Activated CD8-positive, alpha-beta memory T cell treated with anti-CD3 and anti-CD28 coated beads for 1 hour (primary cell): ENCODE measurements at places on chromosomes 12 and 14.

GRCh38 chr14:32397861-32398640 lies 69.0 kb downstream of the AKAP6 start:
- no peak for DNase-seq

GRCh38 chr14:98182393-98183055 lies 1089.5 kb downstream of the BCL11B start:
- DNase-seq, result no peak

DNA sequence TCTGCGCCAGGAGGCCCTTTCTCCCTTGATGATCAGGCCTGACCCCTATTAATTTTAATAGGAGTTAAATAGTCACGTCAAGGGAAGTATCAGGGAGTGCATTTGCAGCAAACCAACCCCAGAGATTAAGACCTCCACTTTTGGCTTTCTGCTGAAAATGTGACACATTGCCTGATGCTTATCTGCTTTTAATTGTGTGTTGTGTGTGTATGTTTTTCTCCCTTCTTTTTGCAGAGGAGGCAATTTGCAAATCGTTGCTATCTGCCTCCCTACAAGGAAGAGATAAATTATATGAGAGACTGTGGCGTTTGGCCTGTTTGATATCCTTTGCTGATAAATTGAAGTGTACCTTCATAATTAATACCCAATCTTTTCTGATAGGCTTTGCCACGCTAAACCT lies 822.9 kb downstream of the VRK1 start:
- DNase-seq, result no peak

- no peak for DNase-seq
Observed at GRCh38 chr12:2358986-2359658, 306.3 kb downstream of the CACNA1C start.

DNA sequence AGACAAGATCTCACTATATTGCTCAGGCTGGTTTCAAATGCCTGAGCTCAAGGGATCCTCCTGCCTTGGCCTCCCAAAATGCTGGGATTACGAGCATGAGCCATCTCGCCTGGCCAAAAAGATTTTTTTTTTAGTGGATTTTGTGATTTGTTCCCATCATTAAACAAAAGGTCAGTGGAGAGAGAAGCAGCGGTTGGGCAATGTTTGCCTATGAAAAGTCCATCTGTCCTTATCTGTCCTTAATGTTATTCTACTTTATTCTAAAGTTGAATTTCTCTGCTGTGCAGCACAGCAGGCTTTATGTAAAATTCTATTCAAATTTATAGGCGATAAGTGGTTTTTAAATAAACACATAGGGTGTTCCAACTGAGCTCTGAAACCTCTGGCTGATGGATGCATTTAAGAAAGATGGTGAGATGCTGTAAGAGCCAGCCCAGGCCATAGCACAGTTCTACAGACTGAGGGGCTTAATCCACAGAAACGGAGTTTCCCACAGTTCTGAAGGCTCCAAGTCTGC lies 18.8 kb downstream of the HCAR2 start:
- no peak for DNase-seq

DNA sequence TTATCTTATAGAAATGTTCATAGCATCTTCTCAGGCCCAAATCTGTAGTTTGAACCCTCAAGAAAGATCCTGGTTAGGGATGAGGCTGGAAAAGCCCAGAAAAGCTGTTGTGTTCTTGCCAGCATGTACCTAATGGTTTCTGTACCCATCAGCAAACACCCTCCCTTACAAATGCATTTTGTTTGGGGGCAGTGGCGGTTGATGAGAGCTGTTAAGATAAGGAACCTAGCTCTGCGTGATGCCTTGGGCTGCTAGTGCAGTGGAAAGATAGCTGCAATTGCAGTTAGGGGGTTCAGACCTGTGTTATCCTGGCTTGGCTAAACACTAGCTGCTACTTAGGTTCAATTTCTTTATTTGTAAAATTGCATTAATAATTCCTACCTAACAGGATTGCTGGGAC lies 3.6 kb downstream of the TPH2 start:
- no peak for DNase-seq

GRCh38 chr12:23350808-23351207 lies 598.7 kb downstream of the SOX5 start:
- no peak for DNase-seq

DNA sequence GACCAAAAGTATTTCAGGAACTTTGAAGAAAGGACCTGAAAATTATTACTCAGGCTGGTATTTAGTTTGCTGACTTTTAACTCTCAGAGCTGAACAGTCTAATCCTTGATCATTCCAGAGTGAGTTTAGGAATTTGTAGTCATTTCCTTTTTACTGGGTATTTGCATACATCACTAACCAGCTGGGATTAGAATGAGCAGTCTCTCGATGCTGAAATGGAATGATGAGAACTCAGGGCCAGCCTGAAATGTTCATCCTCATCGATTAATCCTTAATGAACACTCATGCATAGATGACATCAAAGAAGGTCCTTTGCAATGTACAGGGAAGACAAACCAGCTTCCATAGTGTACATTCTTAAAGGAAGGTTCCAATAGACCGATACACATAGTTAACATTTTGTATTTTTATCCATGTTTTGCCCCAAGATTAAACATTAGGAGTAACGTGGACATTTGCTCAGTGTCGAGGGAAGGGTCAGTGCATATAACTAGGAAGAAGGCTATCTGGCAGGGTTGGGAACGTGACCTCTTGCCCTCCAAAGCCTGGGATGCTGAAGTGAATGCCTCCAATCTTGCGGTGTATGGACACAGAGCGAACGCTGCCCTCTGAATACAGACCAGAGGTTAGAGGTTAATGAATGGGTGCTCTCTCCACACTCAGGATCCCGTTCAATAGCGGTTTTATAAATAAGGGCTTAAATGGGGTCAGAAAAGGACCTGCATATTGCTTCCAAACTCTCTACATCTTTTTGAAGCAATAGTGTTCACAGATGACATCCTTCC lies 14.5 kb downstream of the FBXL14 start:
- DNase-seq, result no peak

- DNase-seq, result no peak
Observed at GRCh38 chr14:104091927-104092771, 6.6 kb downstream of the ASPG start.

DNA sequence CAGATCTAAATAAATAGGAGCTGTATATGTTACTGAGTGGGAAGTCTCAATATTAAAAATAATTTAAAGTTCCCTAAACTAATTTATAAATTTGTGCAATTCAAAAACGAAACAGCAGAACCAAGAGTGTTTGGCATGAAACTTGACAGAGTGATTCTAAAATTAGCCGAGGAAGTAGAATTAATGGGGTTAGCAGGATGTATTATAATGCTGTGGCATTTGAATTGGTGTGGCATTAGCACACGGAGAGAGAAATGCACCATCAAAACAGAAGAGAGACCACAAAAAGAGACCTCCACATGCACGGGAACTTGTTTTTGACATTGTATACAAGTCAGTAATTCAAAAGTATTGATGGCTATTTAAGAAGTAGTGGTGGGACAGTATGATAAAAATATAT lies 366.0 kb upstream of the RGS6 start:
- no peak for DNase-seq

- no peak for DNase-seq
Observed at GRCh38 chr14:68730348-68730747, 62.5 kb downstream of the ZFP36L1 start.

DNA sequence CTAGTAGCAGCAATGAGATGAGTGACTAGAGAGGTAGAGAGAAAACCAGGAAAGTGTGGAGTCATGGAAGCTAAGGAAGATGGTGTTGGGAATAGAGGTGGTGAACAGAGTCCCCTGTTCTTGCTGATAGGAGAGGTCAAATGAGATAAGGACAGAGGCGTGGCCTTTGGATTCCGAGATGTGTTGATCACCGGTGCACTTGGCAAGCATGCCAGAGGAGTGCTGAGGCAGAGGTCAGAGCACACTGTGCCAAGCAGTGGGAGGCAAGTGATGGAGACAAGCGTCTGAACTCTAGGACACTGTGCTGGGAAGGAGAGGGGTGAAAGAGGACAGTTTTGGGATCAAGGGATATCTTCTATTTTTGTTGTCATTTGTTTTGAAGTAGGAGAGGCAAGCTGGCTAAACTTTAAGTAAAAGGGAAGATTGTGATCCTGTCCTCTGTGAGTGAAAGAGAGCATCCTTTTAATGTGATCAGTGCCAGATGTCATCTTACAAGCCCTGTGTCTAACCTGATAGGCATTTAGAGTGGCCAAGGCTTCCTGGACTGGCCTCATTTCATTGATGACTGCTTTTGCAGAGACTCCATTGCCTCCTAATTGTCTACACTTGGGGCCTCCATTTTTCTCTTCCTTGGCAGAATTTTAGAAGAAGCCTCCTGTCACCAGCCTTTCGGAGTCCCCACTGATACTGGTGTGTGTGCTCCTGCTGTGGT lies 336.4 kb downstream of the CACNA1C start:
- no peak for DNase-seq

GRCh38 chr14:81478446-81478845 lies 55.2 kb downstream of the SEL1L start:
- DNase-seq, result no peak

GRCh38 chr12:53208877-53209463 lies 1.9 kb upstream of the ITGB7 start:
- DNase-seq, result no peak

DNA sequence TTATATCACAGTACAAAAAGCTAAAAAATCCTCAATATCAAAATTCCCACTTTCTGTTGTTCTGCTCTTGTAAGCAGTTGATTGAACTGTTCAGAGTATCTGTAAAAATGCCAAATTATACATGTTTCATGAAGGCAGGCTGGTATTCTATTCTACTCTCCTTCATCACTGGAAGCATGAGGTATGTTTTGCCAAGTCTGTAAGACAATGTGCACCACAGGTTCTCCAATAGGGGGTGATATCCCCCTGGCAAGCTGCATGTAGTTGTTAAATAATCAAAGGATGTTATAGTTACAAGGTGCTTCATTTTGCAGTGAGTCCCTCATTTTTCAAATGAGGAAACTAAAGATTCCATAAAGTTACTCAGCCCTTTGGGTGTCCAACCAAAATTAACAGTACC lies 15.1 kb upstream of the NEK9 start:
- DNase-seq, result no peak

DNA sequence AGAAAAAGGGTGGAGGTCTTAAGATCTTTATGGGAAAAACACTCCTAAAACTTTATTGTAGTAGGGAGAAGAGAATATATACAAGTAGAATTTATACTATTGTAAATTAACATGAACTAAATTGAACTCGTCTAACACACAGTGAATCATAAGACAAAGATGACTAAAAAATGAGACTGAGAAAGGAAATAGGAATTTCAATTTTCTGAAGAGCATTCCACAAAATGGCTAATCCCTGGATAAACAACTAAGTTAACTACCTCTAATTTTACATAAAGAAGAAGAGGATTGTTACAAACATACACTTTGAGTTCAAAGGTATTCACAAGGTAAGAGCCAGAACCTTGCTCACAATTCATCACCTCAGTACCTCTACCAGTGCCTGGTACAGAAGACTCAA lies 2.0 kb downstream of the MAP4K5 start:
- no peak for DNase-seq

- DNase-seq, result no peak
Observed at GRCh38 chr14:55514819-55515490, 65.1 kb upstream of the KTN1 start.

GRCh38 chr12:115341442-115341841 lies 657.5 kb upstream of the TBX3 start:
- DNase-seq, result no peak

GRCh38 chr12:26628234-26628633 lies 204.8 kb downstream of the ITPR2 start:
- DNase-seq, result no peak

DNA sequence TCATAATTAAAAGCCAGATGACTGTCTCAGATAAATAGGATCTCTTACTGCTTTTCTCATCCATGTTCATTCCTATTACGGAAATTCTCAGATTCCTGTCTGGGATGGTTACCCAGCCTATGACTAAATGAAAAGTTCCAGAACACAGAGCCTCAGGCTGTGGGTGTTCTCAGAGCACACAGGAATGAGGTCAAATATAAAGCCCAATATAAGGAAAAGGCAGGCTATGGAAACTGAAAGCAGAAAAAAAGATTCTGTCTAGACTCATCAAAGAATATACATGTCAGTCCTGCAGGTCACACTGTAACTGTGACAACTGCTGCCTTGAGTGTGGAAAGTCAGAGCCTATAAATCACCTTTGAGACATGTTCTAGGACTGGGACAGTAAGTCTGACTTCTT lies 64.3 kb downstream of the DCAF5 start:
- DNase-seq, result no peak

GRCh38 chr12:53115112-53115890 lies 12.0 kb downstream of the SOAT2 start:
- no peak for DNase-seq

- no peak for DNase-seq
Observed at GRCh38 chr12:31519511-31519910, 71.4 kb downstream of the DENND5B start.

DNA sequence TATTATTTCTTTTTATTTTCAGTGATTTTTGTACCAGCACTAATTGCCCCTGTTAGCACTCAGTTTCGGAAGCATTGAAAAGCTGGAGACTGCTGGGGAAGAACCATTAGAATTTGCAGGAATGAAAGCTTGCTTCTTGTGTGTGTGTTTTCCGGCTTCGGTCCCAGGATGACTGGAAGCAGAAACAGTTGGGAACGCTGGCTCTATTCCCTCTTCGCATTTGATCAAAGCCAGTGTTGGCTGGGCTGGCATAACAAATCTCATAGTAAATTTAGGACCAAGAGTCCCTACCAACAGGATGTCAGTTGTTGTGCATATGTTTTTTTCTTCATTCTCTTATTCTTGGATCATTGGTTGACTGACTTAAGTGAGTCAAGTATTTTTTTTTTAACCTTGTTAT lies 53.6 kb upstream of the TRAF3 start:
- no peak for DNase-seq

DNA sequence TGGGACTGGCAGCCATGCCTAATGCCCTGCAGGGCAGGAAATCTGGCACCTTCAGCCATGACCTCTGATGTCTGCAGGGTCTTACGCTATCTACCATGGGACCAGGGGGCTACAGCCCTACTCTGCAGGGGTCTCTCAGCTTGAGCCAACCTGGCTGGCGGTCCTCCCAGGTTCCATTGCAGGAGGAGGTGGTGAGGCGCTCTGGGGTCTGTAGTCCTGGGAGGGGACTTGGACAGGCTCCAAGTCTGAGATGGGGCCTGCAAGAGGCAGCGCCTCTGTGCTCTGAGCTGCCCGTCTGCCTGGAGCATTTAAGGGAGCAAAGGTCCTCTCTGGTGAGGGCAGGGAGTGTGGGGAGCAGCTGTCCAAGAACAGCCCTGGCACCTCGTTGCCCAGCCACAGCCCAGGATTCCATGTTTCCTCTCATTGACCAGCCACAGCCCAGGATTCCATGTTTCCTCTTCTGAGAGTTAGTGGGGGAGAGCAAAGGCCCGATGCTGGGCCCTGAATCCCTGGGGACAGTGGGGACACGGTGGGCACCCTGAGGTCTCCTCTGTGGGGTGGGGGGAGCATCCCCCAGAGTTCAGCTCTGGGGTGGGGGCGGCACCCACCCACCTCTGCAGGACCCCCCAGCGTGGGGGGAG lies 655 bp downstream of the PLD4 start:
- no peak for DNase-seq

GRCh38 chr12:88644946-88645702 lies 64.9 kb upstream of the KITLG start:
- no peak for DNase-seq

GRCh38 chr14:76268700-76269099 lies 107.2 kb upstream of the ESRRB start:
- no peak for DNase-seq
